Upper lobe of left lung (tissue), 6 donors: ENCODE measurements at places on chromosomes 3 and 15. TPM values are rescaled to one million over a fixed set of nuclear protein-coding genes. Genes with fewer than 3 reads are reported as not detected.

The TMEM212 gene
- 3.1 TPM for total RNA-seq

The TLE3 gene
- 69.8 TPM for total RNA-seq

The NAALADL2 gene
- total RNA-seq = 5.2 TPM

- no peak overlapping the region for H3K4me3 ChIP-seq
- DNase-seq = no peak
- no peaks in the 10 kb centered on the region for H3K27me3 ChIP-seq
- peaks cover 19% of the 10 kb centered on the region for H3K4me1 ChIP-seq
Observed at GRCh38 chr15:99408236-99409096, 157.2 kb downstream of the LRRC28 start.

GRCh38 chr3:125072749-125073389 is 17.1 kb upstream of the HEG1 start:
- no peak overlapping the region for H3K4me3 ChIP-seq
- H3K4me1 ChIP-seq = peaks cover 9% of the 10 kb centered on the region

- H3K27ac ChIP-seq = no peak overlapping the region
- H3K36me3 ChIP-seq = no peaks in the 10 kb centered on the region
Observed at GRCh38 chr15:70935631-70936030, 43.0 kb downstream of the LRRC49 start.

DNA sequence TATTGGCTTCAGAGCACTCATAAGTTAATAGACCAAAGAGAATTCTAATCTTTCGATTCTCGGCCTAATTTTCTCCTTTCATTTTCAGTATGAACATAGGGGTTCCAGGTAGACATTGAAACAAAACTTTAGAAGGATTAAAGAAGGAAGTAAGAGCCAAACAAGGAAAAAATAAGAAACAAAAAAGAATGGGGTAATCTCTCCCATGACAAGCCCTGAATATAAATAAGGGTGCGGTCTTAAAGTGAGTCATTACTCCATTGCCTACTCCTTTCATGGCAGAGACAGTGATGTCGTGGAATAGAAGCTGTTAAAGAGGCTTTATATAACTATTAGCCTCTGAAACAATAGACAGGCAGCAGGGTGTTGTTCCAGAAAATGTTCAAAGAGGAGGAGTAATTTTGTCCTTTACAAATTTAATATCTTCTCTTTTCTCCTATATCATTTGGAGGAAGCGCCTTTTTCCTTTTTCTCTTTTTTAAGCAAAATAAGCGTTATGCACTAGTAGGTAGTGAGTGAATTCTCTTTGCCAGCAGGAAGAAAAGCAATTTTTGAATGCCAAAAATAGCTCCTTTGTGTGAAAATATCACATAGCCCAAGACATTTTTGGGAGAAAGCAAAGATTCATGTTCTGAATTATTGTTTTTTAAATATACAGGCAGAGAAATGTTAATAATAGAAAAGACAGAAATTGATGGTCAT is 607.9 kb upstream of the KCNMB2 start:
- H3K36me3 ChIP-seq = no peaks in the 10 kb centered on the region
- H3K4me1 ChIP-seq = no peaks in the 10 kb centered on the region
- H3K27ac ChIP-seq = no peak overlapping the region

GRCh38 chr15:57229051-57229450 is 147.3 kb upstream of the CGNL1 start:
- no peak overlapping the region for H3K27ac ChIP-seq
- DNase-seq = no peak
- H3K4me3 ChIP-seq = no peak overlapping the region
- H3K27me3 ChIP-seq = no peaks in the 10 kb centered on the region
- H3K4me1 ChIP-seq = no peaks in the 10 kb centered on the region
- H3K36me3 ChIP-seq = peaks cover 10% of the 10 kb centered on the region

DNA sequence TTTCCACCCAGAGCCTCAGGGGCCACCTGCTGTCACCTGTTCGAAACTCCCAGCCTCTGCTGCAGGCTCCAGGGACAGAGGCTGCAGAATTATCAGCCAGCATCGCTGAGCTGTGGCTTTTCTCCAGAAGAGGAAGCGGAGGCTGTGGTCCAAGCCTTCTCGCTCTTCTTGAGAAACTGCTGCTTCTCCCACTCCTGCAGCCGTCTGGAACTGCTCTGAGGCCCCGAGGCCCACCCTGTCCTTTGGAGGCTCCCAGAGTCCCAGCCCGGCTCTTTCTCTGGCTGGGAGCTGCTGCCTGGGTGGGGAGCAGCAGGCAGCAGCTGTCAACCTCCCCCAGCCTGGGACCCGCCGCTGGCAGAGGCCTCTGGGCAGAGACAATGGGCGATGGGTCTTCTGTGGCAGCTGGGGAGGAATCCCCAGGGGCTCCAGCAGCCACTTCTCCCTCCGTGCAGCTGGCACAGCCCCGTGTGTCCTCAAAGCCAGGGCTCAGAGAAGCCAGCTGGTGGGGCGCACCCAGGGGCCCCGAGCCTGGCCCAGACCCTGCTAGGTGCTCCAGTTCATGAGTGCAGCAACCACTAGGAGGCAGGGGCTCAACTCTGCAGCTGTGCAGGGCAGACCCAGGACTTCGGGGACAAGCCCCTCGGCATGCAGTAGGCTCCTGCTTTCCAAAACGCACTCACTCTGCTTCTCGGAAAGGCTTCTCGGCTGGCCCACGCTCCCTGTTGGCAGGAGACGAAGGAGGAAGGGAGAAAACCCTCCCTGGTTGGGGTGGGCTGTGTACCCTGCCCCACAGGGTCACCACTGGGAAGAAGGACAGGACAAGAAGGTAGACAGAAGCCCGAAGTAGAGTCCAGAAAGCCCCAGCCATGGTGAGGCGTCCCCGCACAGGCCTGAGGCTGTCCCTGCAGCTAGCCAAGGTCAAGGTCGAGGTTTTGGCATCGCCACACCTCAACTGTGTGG is 49.9 kb upstream of the FURIN start:
- DNase-seq = no peak
- H3K27ac ChIP-seq = no peak overlapping the region
- peaks cover 3% of the 10 kb centered on the region for H3K4me1 ChIP-seq
- no peaks in the 10 kb centered on the region for H3K27me3 ChIP-seq
- no peaks in the 10 kb centered on the region for H3K36me3 ChIP-seq
- no peak overlapping the region for H3K4me3 ChIP-seq

GRCh38 chr3:71398157-71398836 is 185.2 kb downstream of the FOXP1 start:
- no peaks in the 10 kb centered on the region for H3K27me3 ChIP-seq
- H3K4me3 ChIP-seq = no peak overlapping the region
- peaks cover 20% of the 10 kb centered on the region for H3K4me1 ChIP-seq
- no peak overlapping the region for H3K27ac ChIP-seq

DNA sequence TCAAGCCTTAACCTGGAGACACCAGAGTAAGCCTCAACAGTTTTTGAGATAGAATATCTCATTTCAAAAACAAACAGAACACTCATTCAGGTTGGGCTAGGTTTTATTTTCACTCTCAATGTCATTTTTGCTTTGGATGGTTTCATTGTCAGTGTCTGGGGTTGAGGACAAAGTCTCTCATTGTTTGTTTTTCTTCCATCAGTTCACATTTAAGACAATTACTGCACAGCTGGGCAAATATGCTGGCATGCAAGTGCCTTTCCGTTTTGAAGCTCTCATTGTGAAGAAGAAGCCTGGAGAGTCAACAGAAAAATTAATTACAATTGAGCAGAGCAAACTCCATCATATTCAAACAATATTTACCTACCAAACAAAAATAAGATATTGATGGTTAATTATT is 1050.0 kb downstream of the TBL1XR1 start:
- no peak for DNase-seq
- no peaks in the 10 kb centered on the region for H3K27me3 ChIP-seq
- no peak overlapping the region for H3K27ac ChIP-seq
- no peaks in the 10 kb centered on the region for H3K36me3 ChIP-seq
- no peaks in the 10 kb centered on the region for H3K4me1 ChIP-seq

- H3K4me1 ChIP-seq = no peaks in the 10 kb centered on the region
- H3K27me3 ChIP-seq = no peaks in the 10 kb centered on the region
- no peak overlapping the region for H3K27ac ChIP-seq
- DNase-seq = no peak
Observed at GRCh38 chr3:34077417-34078195, 279.2 kb downstream of the PDCD6IP start.

- H3K4me1 ChIP-seq = peaks cover 7% of the 10 kb centered on the region
- H3K27me3 ChIP-seq = no peaks in the 10 kb centered on the region
- H3K4me3 ChIP-seq = no peak overlapping the region
- no peak for DNase-seq
- no peak overlapping the region for H3K27ac ChIP-seq
- H3K36me3 ChIP-seq = peaks cover 49% of the 10 kb centered on the region
Observed at GRCh38 chr15:65097651-65098263, 17.2 kb downstream of the UBAP1L start.

- H3K4me3 ChIP-seq = no peak overlapping the region
- no peaks in the 10 kb centered on the region for H3K27me3 ChIP-seq
- peak overlapping the region; percentile 51 for H3K27ac ChIP-seq
- peak; percentile 86 for DNase-seq
Observed at GRCh38 chr3:194255252-194256039, 95.7 kb downstream of the CPN2 start.

DNA sequence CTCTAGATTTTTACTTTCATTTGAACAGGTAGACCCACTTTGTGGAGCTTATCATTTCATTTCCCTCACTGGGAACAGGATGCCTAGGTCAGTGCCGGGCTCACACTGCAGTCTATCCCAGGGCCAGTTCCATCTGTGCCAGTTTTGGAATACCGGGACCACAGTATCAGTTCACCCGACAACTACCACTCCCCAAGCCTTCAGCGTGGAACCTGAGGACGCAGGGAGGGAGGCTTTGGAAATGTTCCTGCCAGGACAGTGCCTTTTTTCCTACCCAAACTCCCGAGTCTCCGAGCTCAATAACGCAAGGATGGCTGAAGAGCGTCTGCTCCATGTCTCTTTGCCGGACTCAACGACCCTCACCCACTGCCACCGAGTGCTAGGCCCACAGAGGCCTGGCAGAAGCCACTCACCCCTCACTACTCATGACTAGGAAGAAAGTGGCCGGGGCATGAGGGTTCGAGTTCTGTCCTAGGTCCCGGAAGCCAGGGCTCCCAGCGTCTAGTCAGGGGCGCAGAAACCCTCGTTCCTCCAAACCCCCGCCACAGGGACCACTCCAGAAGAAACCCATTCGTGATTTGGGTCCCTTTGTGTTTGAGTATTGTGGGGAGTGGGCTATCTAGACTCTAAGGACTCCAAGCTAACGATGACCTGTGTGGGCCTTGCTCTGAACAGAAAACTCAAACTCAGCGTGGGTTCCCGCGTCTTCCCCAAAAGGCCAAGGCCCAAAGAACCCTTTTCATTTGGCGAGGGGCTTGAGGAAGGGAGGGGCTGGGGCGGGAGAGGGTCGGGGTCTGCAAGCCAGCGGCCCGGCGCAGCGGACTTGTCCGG is 11.4 kb downstream of the ZIC1 start:
- no peak for DNase-seq
- H3K4me3 ChIP-seq = no peak overlapping the region
- peaks cover 62% of the 10 kb centered on the region for H3K27me3 ChIP-seq
- peaks cover 10% of the 10 kb centered on the region for H3K4me1 ChIP-seq

GRCh38 chr3:26102376-26102775 is 312.5 kb downstream of the OXSM start:
- H3K27me3 ChIP-seq = no peaks in the 10 kb centered on the region
- H3K36me3 ChIP-seq = no peaks in the 10 kb centered on the region
- no peaks in the 10 kb centered on the region for H3K4me1 ChIP-seq
- H3K4me3 ChIP-seq = no peak overlapping the region

GRCh38 chr3:46614431-46614830 is 2.1 kb downstream of the FAM240A start:
- no peaks in the 10 kb centered on the region for H3K36me3 ChIP-seq
- H3K27ac ChIP-seq = no peak overlapping the region
- no peak overlapping the region for H3K4me3 ChIP-seq

DNA sequence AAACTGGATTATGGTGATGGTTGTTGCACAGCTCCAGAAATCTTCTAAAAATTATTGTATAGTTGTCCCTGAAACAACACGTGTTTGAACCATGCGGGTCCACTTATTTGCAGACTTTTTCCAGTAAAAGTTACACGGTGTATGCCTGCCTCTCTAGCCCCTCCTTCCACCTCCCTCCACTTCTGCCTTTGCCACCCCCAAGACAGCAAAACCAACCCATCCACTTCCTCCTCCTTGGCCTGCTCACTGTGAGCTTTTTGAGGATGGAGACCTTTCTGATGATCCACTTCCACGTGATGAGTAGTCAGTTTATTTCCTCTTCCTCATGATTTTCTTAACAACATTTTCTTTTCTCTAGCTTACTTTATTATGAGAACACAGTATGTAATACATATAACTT is 5.4 kb downstream of the CYFIP1 start:
- no peaks in the 10 kb centered on the region for H3K27me3 ChIP-seq
- no peak overlapping the region for H3K4me3 ChIP-seq
- peak overlapping the region; percentile 10 for H3K27ac ChIP-seq

- no peaks in the 10 kb centered on the region for H3K4me1 ChIP-seq
- H3K27ac ChIP-seq = no peak overlapping the region
- no peaks in the 10 kb centered on the region for H3K27me3 ChIP-seq
- H3K36me3 ChIP-seq = no peaks in the 10 kb centered on the region
Observed at GRCh38 chr3:2198776-2199279, 100.2 kb downstream of the CNTN4 start.

DNA sequence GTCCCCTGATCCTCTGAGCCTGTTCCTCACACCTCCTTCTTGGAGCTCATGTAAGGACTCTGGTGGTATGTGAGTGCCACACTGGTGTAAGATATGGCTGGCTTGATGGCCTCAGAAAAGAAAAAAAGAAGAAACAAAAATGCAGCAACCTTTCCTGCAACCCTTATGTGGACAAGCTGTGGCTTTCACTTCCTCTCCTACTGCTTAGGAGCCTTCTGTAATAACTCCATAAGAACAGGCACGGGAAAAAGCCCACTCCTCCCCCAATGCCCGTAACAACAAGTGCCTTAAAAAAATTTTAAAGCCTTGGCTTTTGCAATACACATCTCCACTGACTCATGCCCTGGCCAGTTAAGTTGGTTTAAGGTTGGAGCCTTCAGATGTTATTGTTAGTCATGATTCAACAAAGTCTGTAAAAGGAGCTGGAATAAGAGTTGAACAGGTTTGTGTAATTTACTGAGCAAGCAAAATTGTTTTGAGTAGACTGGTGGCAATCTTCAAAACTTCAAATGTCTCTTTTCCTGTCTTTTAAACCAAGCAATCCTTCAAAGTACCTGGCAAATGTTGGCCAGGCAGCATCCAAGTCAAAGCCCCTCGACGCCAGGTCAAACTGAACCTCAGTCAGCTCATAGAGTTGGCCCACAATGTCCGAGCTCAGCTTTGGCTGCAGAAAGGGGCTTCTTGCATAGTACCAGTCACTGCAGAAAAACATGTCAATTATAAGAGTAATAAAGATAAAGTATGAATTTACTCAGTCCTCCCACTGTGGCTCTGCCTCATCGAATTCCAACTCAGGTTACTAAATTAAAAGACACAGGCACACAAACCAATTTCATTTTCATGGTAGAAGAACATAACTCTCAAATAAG is 22.9 kb downstream of the FYCO1 start:
- DNase-seq = no peak
- no peaks in the 10 kb centered on the region for H3K27me3 ChIP-seq
- H3K27ac ChIP-seq = peak overlapping the region; percentile 79
- H3K36me3 ChIP-seq = peaks cover 88% of the 10 kb centered on the region
- peaks cover 25% of the 10 kb centered on the region for H3K4me1 ChIP-seq

GRCh38 chr3:154112146-154112852 is 8.9 kb upstream of the ARHGEF26 start:
- H3K4me1 ChIP-seq = peaks cover 4% of the 10 kb centered on the region
- DNase-seq = no peak
- H3K4me3 ChIP-seq = no peak overlapping the region
- no peaks in the 10 kb centered on the region for H3K36me3 ChIP-seq
- no peaks in the 10 kb centered on the region for H3K27me3 ChIP-seq

- H3K27me3 ChIP-seq = no peaks in the 10 kb centered on the region
- peaks cover 47% of the 10 kb centered on the region for H3K36me3 ChIP-seq
- H3K27ac ChIP-seq = no peak overlapping the region
- no peak for DNase-seq
- H3K4me1 ChIP-seq = no peaks in the 10 kb centered on the region
Observed at GRCh38 chr15:42670451-42670850, 66.5 kb downstream of the CDAN1 start.
